ENCODE measurements at places on chromosomes 12 and 14.

- DNase-seq = no peak
Observed at GRCh38 chr14:101947577-101947903, 16.8 kb upstream of the DYNC1H1 start.

DNA sequence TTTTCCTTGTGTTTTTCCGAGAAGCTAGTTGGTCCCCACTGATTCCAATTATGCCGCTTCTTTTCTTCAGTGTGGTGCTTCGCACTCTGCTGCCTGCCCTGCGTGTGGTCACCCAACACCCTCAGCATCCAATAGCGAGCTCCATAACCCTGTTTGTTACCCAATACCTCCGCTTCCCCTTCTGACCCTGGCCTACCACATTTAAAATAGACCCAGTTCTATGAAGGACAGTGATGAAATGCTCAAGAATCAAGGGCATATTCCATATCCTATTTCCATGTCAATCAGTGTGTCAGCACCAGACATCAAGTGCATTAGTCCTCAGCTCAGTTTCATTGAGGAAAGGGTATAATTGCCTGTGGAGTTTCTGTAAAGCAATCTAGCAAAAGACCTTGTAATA lies 9.5 kb downstream of the NDRG2 start:
- no peak for DNase-seq

- no peak for DNase-seq
Observed at GRCh38 chr14:103522649-103523574, at the start of gene CKB. Gene CKB, minus strand, starts transcription at chr14:103522830. Its CDS starts 337 bp downstream, at chr14:103522493.

DNA sequence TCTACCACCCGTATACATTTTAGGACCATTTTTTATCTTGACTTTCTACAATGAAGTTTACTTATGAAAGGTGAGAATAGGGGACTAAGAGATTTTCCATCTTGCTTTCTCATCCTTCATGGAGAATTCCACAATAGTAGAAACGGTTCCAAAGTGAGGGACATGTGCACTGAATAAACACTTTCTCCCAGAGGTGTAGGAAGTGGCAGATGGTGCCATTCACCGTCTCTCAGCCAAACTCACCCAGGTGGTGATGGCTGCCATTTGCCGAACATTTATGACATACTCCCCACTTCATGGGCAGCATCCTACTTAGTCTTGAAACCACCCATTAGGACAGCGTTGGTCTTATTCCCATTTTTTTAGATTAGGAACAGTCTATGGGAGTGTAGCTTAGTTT lies 540.5 kb downstream of the DIO2 start:
- DNase-seq = no peak

GRCh38 chr12:47079468-47079980 lies at the start of the genes AMIGO2 and PCED1B:
Gene AMIGO2, minus strand, starts transcription at chr12:47079959. Its CDS starts 957 bp downstream, at chr12:47079002.
Gene PCED1B, plus strand, starts transcription at chr12:47079621. Its CDS starts 155,443 bp downstream, at chr12:47235064.
- DNase-seq = peak; percentile 49

GRCh38 chr12:124336742-124337520 lies 42.0 kb downstream of the RFLNA start:
- DNase-seq = no peak

DNA sequence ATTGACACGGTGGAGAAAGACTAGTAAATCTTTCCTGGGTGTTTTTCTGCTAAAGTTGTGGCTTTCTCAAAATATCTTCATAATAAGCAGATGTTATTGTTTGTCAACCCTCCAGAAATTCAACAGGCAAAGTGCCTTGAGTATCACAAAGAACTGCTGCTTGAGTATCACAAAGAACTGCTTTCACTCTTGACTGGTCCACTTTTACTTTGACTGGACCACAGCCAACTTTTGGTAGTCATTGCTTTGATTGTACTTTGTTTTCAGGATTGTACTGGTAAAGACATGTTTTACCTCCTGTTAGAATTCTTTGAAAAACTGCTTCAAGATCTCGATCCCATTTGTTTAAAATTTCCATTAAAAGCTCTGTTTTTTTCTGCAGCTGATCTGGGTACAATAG lies 62.6 kb downstream of the PDZRN4 start:
- DNase-seq = no peak

DNA sequence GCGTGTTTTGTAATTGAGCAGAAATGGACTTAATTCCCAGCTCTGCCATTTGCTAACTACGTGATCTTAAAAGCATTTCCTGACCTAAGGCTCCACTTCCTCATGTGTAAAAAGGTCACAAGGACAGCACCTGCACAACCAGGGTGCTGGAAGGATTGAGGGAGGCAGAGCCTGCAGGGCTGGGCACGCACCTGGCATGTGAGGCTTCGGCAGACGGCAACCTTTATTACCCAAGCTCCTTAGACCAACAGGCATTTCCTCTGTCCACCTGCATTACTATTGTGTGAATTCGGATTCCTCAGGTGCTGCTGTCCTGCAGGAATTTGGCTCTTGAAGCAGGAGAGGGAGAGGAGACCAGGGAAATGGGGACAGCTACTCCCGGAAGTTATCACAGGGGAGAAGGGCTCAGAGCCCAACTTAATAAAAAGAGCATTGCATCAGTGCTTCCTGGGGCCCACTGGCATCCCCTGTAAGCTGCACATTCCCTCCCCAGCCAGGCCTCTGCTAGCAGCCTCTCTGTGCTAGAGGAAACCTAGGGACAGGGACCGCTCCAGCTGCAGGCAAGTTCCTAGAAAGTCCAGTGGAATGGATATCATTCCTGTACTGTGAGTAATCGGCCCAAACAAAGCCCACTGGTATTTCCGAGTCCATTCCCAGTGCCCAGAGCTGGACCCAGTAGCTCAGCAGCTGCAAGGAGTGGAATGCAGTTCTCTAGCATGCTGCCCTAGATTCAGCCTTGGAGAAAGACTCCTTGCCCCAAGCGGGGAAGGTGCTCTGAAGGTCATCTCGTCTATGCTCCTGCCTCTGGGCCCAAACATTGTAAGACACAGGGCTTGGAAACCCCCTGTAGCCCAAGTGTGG lies 157.1 kb upstream of the CCND2 start:
- peak; percentile 18 for DNase-seq

GRCh38 chr12:124464830-124465229 lies 102.6 kb downstream of the NCOR2 start:
- no peak for DNase-seq

- no peak for DNase-seq
Observed at GRCh38 chr14:89212386-89213235, 204.4 kb downstream of the FOXN3 start.

DNA sequence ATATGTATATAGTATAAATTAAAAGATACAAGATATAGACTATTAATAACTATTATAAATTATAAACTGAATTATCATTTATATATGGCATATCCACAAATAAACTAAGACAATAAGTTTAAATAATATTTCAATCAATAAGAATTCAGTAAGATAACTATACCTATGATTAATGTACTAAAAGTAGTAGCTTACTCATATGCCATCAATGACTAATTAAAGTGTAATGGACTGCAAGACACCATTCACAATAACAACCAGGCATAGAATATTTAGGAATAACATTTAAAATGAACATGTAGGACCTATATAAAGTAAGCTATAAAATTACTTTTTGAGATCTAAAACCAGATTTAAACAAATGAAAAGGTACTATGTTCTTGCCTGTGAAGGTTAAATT lies 18.8 kb downstream of the KCNC2 start:
- no peak for DNase-seq

- no peak for DNase-seq
Observed at GRCh38 chr12:57549203-57549908, 488 bp upstream of the KIF5A start.

DNA sequence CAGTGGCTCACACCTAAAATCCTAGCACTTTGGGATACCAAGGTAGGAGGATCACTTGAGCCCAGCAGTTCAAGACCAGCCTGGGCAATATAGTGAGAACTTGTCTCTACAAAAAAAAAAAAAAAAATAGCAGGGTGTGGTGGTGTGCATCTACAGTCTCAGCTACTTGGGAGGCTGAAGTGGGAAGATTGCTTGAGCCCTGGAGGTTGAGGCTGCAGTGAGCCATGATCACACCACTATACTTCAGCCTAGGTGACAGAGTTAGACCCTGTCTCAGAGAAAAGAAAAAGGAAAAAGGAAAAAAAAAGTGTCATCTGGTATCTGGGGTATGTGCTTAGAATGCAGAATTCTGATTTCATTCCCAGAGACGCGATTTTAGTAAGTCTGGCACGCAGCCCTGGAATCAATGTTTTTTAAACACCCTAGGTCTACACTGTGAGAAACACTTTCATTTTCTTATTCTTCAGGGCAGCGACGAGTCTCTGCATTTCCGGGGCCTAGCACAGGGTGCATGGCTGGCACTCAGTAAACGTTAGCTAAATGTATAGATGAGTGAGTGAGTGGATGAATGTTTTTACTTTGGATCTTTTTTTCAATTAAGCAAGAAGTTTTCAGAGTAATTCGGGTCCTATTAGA lies 243.8 kb upstream of the PWP1 start:
- no peak for DNase-seq

DNA sequence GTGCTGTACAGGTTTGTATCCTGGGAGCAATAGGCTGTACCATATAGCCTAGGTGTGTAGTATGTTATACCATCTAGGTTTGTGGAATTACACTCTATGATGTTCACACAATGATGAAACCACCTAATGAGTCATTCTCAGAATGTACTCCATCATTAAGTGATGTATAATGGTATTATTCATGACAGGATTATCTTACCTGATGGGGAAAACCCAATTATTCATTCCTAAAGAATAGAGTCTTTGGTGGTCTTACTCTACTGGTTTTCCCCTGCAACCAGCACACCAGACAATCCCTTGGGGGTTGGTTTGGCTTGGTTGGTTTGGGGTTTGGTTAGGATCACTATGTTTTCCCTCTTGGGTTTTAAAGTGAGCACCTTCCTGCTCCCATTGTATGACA lies 12.6 kb upstream of the OR10P1 start:
- DNase-seq = no peak

- no peak for DNase-seq
Observed at GRCh38 chr12:2614341-2614740, 180.4 kb upstream of the FKBP4 start.

DNA sequence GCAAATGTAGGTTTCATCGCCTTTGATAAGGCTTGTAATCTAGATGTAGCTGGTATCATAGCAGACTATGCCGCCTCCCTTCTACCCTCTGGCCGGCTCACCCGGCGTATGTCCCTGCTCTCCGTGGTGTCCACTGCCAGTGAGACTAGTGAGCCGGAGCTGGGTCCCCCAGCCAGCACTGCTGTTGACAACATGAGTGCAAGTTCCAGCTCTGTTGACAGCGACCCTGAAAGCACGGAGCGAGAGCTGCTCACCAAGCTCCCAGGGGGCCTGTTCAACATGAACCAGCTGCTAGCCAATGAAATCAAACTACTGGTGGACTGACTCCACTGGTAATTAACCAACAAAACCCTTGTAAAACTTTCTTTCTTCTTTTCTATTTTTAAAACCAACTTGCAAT lies 49.0 kb upstream of the A2ML1 start:
- DNase-seq = no peak

GRCh38 chr12:11524446-11524845 lies 125.0 kb upstream of the ETV6 start:
- DNase-seq = no peak

DNA sequence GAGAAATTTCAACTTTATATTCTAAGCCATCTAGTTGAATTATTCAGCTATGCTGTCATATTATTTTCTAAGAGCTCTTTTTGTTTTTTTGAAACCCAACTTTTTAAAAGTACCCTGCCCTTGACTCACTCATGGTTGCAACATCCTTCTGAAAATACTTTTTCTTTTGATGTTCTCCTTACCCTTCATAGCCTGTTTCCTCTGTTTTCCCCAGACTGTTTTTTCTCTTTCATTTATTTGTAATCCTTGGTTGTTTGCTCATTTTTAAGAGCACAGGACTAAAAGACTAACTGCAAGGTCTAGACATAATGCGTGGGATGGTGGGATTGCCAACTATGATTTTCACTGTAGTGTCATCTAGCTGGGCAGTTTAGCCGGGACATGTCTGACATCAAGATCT lies 21.2 kb upstream of the CDKL1 start:
- DNase-seq = no peak

DNA sequence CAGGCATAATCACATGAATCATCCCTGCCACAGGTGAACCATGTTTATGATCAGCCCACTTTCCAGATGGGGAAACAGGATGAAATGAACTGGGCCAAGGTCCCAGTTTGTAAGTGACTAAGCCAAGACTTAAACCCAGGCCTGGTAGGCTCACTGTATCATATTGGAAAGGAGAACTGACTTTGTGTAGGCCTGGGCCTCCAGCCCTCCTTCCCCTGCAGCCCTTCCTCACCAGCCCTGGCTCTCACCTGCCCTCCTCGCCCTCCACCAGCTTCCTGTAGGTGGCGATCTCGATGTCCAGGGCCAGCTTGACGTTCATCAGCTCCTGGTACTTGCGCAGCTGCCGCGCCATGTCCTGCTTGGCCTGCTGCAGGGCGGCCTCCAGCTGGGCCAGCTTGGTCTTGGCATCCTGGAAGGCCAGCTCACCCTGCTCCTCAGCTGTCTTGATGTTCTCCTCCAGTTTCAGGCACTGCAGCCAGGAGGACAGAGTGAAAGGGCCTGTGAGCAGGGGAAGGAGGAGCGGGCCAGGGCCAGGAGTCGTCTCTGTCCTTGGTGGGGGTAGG lies 19.8 kb downstream of the KRT80 start:
- DNase-seq = no peak

DNA sequence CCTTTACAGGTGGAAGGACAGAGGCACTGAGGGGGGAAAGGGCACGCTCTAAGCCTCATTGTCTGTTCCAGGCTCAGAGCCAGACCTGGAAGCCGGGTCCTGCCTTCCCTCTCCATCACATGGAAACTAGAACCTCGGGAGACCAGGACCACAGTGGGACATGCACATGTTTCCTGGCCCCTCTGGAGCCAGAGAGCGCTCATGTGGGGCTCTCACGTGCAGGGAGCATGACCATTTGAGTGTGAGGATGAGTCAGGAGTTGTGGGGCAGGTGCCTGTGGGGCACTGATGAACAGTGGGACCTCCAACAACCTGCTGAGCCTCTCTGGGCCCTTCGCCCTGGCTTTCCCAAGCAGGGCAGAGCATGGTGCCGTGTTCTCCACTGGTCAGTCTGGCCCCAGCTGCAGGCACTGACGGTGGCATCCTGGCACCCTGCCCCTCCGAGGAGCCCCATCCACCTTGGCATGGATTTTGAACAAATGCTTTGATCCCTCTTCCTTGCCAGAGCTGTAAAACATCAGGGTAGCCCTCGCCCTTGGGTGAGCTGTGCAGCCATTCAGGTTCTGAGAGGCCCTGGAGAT lies 100.2 kb downstream of the RIN3 start:
- DNase-seq = no peak

DNA sequence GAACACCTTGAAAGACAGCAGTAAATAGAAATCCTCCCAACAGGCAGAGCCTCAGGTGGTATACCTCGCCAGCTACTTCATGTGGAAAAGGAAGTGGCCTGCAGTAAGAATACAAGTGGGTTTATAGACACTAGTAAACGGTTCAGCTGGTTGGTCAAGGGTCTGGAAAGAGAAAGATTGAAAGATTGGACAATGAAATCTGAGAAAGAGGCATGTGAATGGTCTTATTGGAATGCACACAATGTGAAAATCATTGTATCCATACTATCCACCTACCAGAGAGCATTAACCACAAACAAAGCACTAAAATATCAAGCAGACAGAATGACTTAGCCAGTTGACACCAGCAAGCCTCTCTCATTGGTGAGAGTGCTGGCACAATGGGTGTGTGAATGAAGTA lies 98.2 kb downstream of the SSPN start:
- DNase-seq = no peak

GRCh38 chr12:98646294-98647090 lies 1.4 kb downstream of the APAF1 start:
- no peak for DNase-seq

- DNase-seq = no peak
Observed at GRCh38 chr12:40262657-40263056, 37.9 kb downstream of the LRRK2 start.

GRCh38 chr12:9634177-9634803 lies 26.6 kb upstream of the KLRB1 start:
- no peak for DNase-seq

- DNase-seq = peak; percentile 62
Observed at GRCh38 chr12:22234561-22234960, 99.9 kb downstream of the ST8SIA1 start.
